ENCODE measurements at places on chromosomes 16 and 17. TPM values are rescaled to one million over a fixed set of nuclear protein-coding genes. Genes with fewer than 3 reads are reported as not detected.

Gene SPATA22
- total RNA-seq = not detected

Gene SEZ6L2
- total RNA-seq = 7.5 TPM

Gene C16orf96
- total RNA-seq = not detected

Gene FOXF1
- total RNA-seq = 31.7 TPM

Gene HID1
- total RNA-seq = 78.1 TPM

Gene G6PC1
- not detected for total RNA-seq

Gene HSF5
- 0.18 TPM for total RNA-seq

Gene FBXO47
- not detected for total RNA-seq

Gene RMI2
- total RNA-seq = 8.4 TPM

Gene NSF
- total RNA-seq = 76.7 TPM

Gene ALDH3A1
- total RNA-seq = 1.2 TPM

Gene ZNF287
- total RNA-seq = 8.1 TPM

Gene OTOP3
- total RNA-seq = not detected

Gene SP6
- total RNA-seq = 9.2 TPM

Gene CLEC18A
- total RNA-seq = 2.2 TPM

Gene CES3
- 0.29 TPM for total RNA-seq

Gene PLCG2
- total RNA-seq = 37.6 TPM

Measured in ureter (tissue), 1 donor.